ENCODE measurements at places on chromosomes 2 and 18.

DNA sequence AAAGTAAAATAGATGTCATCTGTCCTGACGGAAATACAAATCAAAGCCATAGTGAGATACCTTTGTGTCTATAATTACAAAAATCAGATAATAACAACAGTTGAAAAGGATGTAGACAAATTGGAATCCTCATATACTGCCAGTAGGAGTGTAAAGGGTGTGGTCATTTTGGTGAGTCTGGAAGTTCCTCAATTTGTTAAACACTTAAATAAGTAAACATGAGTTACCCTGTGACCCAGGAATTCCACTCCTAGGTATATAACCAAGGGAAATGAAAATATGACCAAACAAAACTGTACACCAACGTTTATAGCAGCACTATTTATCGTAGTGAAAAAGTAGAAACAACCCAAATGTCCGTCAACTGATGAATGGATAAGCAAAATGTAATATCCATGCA is 24.0 kb downstream of the R3HDM1 start:
- H3K27me3 ChIP-seq = no peaks in the 10 kb centered on the region
- no peaks in the 10 kb centered on the region for H3K4me1 ChIP-seq
- H3K27ac ChIP-seq = no peak overlapping the region
- no peaks in the 10 kb centered on the region for H3K36me3 ChIP-seq
- no peak for DNase-seq
- no peak overlapping the region for H3K4me3 ChIP-seq

DNA sequence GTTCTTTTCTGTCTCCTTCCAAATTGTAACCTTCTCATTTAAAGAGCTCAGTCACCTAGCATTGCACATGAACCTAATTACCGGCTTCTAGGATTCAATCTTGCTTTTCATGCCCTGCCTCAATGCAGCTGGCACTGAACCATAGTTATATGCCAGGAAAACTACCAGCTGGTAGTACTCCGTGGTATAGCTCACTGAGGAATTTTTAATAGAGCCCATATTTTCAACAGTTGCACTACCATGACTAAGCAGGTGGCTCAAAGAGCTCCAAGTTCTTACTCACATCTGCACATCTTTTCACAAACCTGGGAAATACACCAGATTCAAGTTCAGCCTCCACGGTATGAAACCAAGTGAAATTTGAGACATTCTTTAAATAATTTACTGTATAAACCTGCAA is 363.5 kb downstream of the GRB14 start:
- H3K27ac ChIP-seq = no peak overlapping the region
- no peak for DNase-seq
- H3K4me3 ChIP-seq = no peak overlapping the region
- no peaks in the 10 kb centered on the region for H3K27me3 ChIP-seq

DNA sequence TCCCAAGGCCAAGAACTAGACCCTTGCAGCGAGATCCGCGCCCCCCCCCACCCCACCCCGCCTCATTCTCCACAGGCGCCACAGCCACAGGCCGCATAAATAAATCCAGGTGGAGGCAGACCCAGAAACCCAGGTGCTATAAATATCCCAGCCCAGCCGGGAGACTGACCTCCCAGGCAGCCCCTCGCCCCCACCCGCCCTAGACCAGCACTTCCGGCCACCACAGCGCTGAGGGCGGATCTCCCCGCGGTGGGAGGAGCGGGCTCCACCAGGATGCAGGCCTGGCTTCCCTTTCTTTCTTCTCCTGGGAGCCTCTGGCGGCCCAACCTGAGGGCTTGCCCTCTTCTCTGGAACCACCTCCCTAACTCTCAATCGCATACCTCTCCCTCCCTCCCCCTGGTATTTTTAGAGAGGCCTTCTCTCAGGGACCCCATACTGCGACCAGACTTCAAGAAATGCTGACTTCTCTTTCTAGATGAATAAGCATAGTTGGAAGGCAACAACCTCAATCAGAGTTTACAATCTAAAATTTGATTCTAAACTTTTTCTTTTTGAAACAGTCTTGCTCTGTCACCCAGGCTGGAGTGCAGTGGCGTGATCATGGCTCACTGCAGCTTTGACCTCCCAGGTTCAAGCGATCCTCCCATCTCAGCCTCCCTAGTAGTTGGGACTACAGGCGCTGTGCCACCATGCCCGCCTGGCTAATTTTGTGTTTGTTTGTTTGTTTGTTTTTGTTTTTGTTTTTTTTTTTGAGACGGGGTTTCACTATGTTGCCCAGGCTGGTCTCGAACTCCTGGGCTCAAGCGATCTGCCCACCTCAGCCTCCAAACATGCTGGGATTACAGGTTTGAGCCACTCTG is 55.0 kb downstream of the PKDCC start:
- H3K36me3 ChIP-seq = no peaks in the 10 kb centered on the region
- H3K4me1 ChIP-seq = peaks cover 11% of the 10 kb centered on the region
- H3K27ac ChIP-seq = peak overlapping the region; percentile 94
- DNase-seq = peak; percentile 69
- H3K27me3 ChIP-seq = no peaks in the 10 kb centered on the region

- no peaks in the 10 kb centered on the region for H3K4me1 ChIP-seq
- no peaks in the 10 kb centered on the region for H3K36me3 ChIP-seq
- no peak overlapping the region for H3K27ac ChIP-seq
- no peak overlapping the region for H3K4me3 ChIP-seq
- DNase-seq = no peak
- no peaks in the 10 kb centered on the region for H3K27me3 ChIP-seq
These were observed 105.2 kb downstream of the CCDC85A start for GRCh38 chr2:56288838-56289580.

DNA sequence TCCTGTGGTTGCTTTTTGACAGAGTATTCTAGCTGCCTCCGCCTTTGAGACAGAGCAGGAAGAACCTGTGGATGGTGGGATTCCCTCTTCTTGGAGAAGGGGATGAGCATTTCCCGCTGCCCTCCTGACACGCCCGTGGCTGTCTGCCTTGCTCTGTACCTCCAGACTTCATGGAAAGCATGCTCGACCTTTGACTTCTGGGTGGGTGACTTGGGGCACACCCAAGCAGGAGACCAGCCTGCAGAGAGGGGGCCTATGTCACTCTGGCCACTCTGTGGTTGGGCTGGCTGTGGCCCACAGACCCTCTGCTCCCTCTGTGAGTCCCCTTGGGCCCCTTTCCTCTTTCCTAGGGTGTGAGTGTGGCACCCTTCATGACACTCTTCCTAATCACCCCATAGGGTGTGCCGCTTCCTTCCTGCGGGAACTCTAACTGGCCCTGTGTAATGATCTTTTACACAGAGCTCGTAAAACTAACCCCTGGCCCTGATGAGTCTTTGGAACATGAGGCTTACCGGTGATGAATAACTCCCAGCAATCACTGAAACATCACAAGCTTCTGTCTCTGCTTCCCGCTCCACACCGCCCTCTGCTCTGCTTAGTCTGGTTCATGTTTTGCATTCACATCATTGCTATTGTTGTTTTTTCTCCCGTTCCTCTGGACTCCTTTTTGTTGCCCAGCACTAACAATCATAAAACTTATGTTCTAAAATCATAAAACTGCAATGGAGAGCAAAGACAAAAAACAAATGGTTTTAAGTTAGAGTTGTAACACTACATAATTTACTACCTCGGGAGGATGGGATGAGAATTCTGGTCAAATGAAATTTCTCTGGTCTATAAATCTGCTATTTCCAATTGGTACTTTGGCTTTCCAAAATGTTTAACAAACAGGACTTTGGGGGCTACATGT is 101.1 kb downstream of the SH3YL1 start:
- H3K27ac ChIP-seq = no peak overlapping the region
- no peaks in the 10 kb centered on the region for H3K27me3 ChIP-seq
- H3K4me1 ChIP-seq = no peaks in the 10 kb centered on the region
- H3K36me3 ChIP-seq = no peaks in the 10 kb centered on the region
- DNase-seq = no peak

GRCh38 chr2:127455566-127456493 is 37.6 kb downstream of the PROC start:
- H3K4me3 ChIP-seq = peak overlapping the region; percentile 41
- H3K4me1 ChIP-seq = peaks cover 22% of the 10 kb centered on the region
- H3K27ac ChIP-seq = peak overlapping the region; percentile 93
- no peaks in the 10 kb centered on the region for H3K36me3 ChIP-seq
- no peak for DNase-seq
- no peaks in the 10 kb centered on the region for H3K27me3 ChIP-seq

- no peak overlapping the region for H3K27ac ChIP-seq
- no peak overlapping the region for H3K4me3 ChIP-seq
- no peaks in the 10 kb centered on the region for H3K27me3 ChIP-seq
- H3K36me3 ChIP-seq = no peaks in the 10 kb centered on the region
These were observed 298.8 kb downstream of the SRBD1 start for GRCh38 chr2:45312275-45312674.

DNA sequence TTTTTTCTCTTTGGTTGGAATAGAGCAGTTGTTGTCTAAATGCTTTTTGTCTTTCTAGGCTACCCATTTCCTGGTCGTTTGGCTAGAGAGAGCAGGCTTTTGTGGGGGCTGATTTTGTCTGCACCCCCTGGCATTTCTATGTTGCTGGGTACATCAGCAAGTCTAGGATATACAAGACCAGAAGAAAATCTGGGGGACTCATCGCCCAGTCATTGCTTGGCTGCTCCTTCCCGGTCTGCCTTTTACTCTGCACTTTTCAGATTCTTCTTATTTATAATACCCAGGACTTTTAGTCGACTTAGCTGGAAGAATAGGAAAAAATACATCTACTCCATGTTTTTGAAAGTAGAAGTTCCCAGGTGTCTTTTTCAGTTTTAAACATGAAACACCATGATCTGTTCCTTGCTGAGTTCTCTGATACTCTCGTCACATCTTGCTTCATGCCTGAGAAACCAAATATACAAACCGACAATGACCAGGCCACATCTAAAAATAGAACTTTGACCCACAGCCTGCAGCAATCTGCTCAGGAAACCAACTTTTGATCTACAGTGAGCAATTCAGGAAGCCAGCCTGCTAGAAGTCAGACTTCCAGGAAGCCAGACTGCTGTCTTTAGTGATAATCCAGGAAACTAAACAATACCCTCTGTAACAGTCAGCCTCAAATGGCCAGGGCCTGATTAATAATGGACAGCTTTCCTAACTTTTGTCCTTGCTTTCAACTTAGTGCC is 163.8 kb upstream of the MEX3C start:
- H3K27me3 ChIP-seq = no peaks in the 10 kb centered on the region
- no peaks in the 10 kb centered on the region for H3K4me1 ChIP-seq
- DNase-seq = no peak
- H3K4me3 ChIP-seq = no peak overlapping the region
- H3K36me3 ChIP-seq = no peaks in the 10 kb centered on the region

- H3K4me3 ChIP-seq = no peak overlapping the region
- H3K36me3 ChIP-seq = no peaks in the 10 kb centered on the region
- no peak for DNase-seq
- no peaks in the 10 kb centered on the region for H3K4me1 ChIP-seq
These were observed 20.7 kb downstream of the SLC4A3 start for GRCh38 chr2:219648176-219648575.

- no peak overlapping the region for H3K27ac ChIP-seq
- peaks cover 9% of the 10 kb centered on the region for H3K4me1 ChIP-seq
- H3K36me3 ChIP-seq = no peaks in the 10 kb centered on the region
- H3K4me3 ChIP-seq = no peak overlapping the region
- no peak for DNase-seq
These were observed 65.5 kb downstream of the ACAA2 start for GRCh38 chr18:49747876-49748275.

- H3K27ac ChIP-seq = no peak overlapping the region
- H3K4me3 ChIP-seq = no peak overlapping the region
- H3K36me3 ChIP-seq = no peaks in the 10 kb centered on the region
- DNase-seq = no peak
- H3K27me3 ChIP-seq = no peaks in the 10 kb centered on the region
These were observed 2148.4 kb upstream of the CELF4 start for GRCh38 chr18:39713961-39714360.

DNA sequence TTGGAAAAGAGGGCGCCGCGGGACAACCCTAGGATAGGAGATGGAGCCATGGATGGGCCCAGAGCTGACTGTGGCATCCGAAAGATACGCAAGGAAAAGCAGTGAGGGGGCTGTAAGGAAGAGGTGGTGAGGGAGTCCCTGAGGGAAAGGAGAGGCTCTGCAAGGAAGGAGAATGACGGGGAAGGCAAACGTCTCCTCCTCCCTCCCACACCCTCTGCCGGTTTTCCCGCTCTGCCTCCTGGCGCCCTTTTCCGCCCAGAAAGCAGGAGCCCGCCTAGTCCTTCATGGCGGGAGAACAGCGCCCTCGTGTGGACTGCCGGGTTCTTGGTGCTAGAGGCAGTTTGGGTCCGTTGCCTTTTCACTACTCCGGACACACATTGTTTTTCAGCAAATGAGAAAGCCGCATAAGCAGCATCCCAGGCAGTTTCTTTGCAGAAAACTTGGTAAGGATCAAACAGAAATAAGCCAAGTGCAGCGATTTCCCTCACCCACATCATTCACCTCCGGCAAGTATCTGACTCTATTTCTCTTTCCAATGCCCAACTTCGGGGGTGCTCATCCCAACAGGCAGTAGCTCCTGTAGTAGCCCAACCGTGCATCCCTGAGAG is 200.4 kb downstream of the INO80D start:
- DNase-seq = peak; percentile 85
- H3K27ac ChIP-seq = no peak overlapping the region
- no peaks in the 10 kb centered on the region for H3K36me3 ChIP-seq
- no peaks in the 10 kb centered on the region for H3K27me3 ChIP-seq
- H3K4me3 ChIP-seq = no peak overlapping the region
- no peaks in the 10 kb centered on the region for H3K4me1 ChIP-seq

DNA sequence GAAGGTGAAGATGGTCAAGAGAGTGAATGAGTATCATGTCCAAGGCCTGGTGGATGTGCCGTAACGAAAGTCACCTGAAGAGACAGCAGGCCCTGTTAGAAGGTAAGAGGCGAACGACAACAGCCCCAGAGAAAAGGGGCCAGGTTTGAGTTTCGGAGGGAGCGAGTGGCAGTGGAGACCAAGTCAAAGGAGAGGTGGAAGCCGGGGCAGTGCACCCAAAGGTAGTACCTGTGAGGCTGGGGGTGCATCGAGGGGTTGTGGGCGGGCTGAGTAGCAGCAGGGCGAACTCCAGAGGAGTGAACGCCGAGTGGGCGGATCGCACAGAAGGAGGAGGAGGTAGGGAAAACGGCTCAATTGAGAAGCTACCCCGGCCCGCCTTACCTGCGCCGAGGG is 358 bp downstream of the USP37 start:
- H3K27me3 ChIP-seq = no peaks in the 10 kb centered on the region
- H3K4me1 ChIP-seq = peaks cover 5% of the 10 kb centered on the region
- H3K36me3 ChIP-seq = no peaks in the 10 kb centered on the region
- DNase-seq = no peak
- H3K27ac ChIP-seq = peak overlapping the region; percentile 98
- peak overlapping the region; percentile 69 for H3K4me3 ChIP-seq

GRCh38 chr2:85429924-85430289 is 11.4 kb downstream of the SH2D6 start:
- DNase-seq = no peak
- no peak overlapping the region for H3K4me3 ChIP-seq
- peaks cover 32% of the 10 kb centered on the region for H3K4me1 ChIP-seq
- H3K36me3 ChIP-seq = no peaks in the 10 kb centered on the region
- no peak overlapping the region for H3K27ac ChIP-seq
- no peaks in the 10 kb centered on the region for H3K27me3 ChIP-seq

Data from liver (tissue), 10 donors.